ENCODE measurements at places on chromosomes 2 and 18.

DNA sequence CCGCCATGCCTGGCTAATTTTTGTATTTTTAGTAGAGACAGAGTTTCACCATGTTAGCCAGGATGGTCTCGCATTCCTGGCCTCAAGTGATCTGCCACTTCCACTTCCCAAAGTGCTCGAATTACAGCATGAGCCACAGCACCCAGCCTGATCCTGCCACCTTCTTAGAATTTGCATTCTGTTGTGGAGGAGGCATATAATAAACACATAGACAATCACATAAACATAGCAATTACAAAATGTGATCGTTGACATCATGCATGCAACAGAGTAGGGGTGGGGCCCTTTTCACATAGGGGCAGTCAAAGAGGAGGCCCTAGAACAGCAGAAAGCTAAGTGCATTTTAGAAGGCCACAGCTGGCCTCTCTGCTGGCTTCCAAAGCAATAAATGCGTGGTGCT, 39.9 kb upstream of the TSPYL6 start:
- DNase-seq, result no peak

DNA sequence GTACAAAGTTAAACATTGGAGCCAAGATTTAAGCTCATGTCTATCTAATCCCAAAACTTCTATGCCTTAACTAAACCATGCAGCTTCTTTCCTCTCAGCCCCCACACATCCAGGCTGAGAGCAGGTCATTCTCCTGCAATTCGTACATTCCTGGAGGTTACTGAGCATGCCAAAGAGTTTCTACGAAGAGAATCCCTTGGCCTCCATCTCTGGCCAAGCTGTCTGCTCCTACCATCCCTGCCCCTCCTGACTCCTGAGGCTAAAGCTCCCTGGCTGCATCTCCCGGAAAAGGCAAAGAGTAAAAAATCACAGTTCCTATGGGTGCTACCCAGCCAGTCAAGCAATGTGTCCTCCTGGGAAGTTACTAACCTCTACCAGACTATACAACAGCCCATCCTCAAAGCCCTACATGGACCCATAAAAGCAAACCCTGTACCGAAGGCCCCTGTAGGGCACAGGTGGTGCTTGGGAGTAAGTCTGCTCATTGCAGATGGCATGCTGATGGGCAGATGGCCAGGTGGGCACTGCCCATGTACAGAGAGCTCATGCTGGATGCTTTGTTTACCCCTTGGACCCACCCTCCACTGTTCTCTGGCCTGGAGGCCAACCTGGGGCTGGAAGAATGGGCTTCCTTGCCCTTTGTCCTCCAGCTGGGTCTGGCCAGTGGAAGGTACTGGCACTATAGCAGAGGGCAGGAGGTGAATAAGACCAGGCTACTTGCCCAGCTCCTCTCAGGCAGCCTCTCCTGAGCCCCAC, 99.5 kb downstream of the TTC32 start:
- no peak for DNase-seq

DNA sequence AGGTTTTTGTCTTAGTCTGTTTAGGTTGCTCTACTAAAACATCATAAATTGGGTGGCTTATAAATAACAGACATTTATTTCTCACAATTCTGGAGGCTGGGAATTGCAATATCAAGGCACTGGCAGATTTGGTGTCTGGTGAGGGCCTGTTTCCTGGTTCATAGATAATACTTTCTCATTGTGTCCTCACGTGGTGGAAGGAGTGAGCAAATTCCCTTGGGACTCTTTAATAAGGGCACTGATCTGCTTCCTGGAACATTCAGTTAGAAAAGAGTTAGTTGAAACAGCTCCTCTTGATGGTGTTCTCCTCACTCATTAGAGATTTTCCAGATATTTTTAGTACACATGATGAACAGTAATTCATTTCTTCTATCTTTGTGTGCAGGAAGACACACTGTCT, 22.3 kb downstream of the COL4A3 start:
- no peak for DNase-seq

DNA sequence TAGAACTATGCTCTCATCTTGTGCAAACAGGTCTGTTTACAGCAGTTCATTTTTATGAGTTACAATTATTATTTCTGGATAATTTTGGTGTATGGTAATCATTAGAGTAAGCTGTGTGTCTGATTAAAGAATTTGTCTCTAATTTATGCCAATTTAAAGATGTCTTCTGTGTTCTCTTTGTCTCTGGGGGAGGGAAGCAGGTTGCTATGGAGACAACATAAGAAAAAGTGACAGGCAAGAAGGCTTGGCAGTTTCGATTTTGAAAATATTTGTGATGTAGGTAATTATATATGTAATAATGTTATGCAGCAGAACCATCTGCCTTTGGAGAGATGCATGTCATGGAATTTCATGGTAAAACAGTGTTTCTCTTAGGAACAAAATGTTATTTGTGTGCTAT, 78.2 kb downstream of the SH3RF3 start:
- DNase-seq, result no peak

- DNase-seq, result no peak
These were observed 105.6 kb downstream of the HNRNPLL start for GRCh38 chr2:38496927-38497669.

GRCh38 chr18:24817150-24817549, 356.7 kb downstream of the HRH4 start:
- DNase-seq, result no peak
